Activated CD8-positive, alpha-beta memory T cell treated with anti-CD3 and anti-CD28 coated beads, Interleukin-2, amount 10 ng/mL, durations not matched to agents 7 days and 5 days (primary cell): ENCODE measurements at places on chromosomes 5 and 9. TPM values are rescaled to one million over a fixed set of nuclear protein-coding genes. Genes with fewer than 3 reads are reported as not detected.

The PCDHGC5 gene
- total RNA-seq = not detected

The GNPDA1 gene
- 10.0 TPM for total RNA-seq

The LHX3 gene
- total RNA-seq = not detected

The SLCO6A1 gene
- total RNA-seq = not detected

The FGF1 gene
- not detected for total RNA-seq

The PCDHGC4 gene
- not detected for total RNA-seq

The RLN2 gene
- 4.0 TPM for total RNA-seq

The IL3 gene
- total RNA-seq = 0.47 TPM

The DENND4C gene
- total RNA-seq = 28.8 TPM

The TMEM252 gene
- not detected for total RNA-seq

The PCDHGA3 gene
- not detected for total RNA-seq

The TTC23L gene
- not detected for total RNA-seq

The GLDC gene
- 6.3 TPM for total RNA-seq
